ENCODE measurements at places on chromosomes 3 and 15. TPM values are rescaled to one million over a fixed set of nuclear protein-coding genes. Genes with fewer than 3 reads are reported as not detected.

Gene TRA2B
- total RNA-seq = 98.1 TPM

Gene CLSTN2
- 1.8 TPM for total RNA-seq

Gene EPB42
- total RNA-seq = 1.3 TPM

Gene NCKIPSD
- 46.7 TPM for total RNA-seq

Gene ULK4
- total RNA-seq = 12.9 TPM

Gene MYH15
- total RNA-seq = 0.37 TPM

Gene BFSP2
- total RNA-seq = not detected

Gene CCRL2
- 5.2 TPM for total RNA-seq

Gene RASGRP1
- 0.29 TPM for total RNA-seq

Gene IL17RD
- total RNA-seq = 1.3 TPM

Gene GP9
- not detected for total RNA-seq

- H3K27ac ChIP-seq = no peak overlapping the region
- H3K4me1 ChIP-seq = peaks cover 75% of the 10 kb centered on the region
- no peak overlapping the region for H3K4me3 ChIP-seq
- DNase-seq = no peak
- H3K27me3 ChIP-seq = no peaks in the 10 kb centered on the region
These were observed 21.5 kb downstream of the CYFIP1 start for GRCh38 chr15:22958487-22959280.

- H3K4me1 ChIP-seq = no peaks in the 10 kb centered on the region
- no peak overlapping the region for H3K27ac ChIP-seq
- DNase-seq = no peak
- H3K4me3 ChIP-seq = no peak overlapping the region
These were observed 81.9 kb upstream of the PTX3 start for GRCh38 chr3:157354722-157355121.

- H3K27ac ChIP-seq = no peak overlapping the region
- H3K4me1 ChIP-seq = no peaks in the 10 kb centered on the region
- no peak overlapping the region for H3K4me3 ChIP-seq
- no peaks in the 10 kb centered on the region for H3K36me3 ChIP-seq
These were observed 187.5 kb downstream of the DOCK3 start for GRCh38 chr3:50862221-50862620.

DNA sequence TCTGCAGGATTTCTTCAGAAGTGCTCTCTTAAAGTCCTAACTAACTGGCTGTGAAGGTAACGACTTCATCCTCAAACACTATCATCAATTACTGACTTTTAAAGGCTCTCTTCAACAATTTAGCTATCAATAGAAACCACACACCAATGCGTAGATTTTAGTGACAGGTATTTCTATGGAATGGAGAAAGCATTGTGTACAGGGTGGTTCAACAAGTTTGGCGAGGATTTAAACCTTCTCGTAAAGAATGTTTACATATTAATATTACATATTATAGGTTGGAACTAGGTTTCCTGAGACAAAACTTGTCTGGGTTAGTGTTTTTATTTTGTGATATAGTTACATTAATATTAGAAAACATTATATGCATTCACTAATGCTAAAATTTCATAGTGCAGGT, 233.6 kb downstream of the CHL1 start:
- no peaks in the 10 kb centered on the region for H3K36me3 ChIP-seq
- no peak overlapping the region for H3K4me3 ChIP-seq
- no peak for DNase-seq
- no peak overlapping the region for H3K27ac ChIP-seq

- H3K4me1 ChIP-seq = no peaks in the 10 kb centered on the region
- no peak overlapping the region for H3K27ac ChIP-seq
- H3K4me3 ChIP-seq = no peak overlapping the region
- H3K36me3 ChIP-seq = no peaks in the 10 kb centered on the region
These were observed 262.6 kb upstream of the ZNF385D start for GRCh38 chr3:22013641-22014040.

- DNase-seq = no peak
- H3K36me3 ChIP-seq = no peaks in the 10 kb centered on the region
- H3K27me3 ChIP-seq = no peaks in the 10 kb centered on the region
- H3K4me1 ChIP-seq = no peaks in the 10 kb centered on the region
These were observed 50.7 kb downstream of the LINGO1 start for GRCh38 chr15:77581896-77582569.

- H3K36me3 ChIP-seq = no peaks in the 10 kb centered on the region
- DNase-seq = no peak
- H3K4me1 ChIP-seq = peaks cover 28% of the 10 kb centered on the region
These were observed 20.9 kb downstream of the OSBPL10 start for GRCh38 chr3:31959951-31960792.

GRCh38 chr15:83549623-83550022, 102.5 kb downstream of the SH3GL3 start:
- H3K4me1 ChIP-seq = no peaks in the 10 kb centered on the region
- DNase-seq = no peak
- H3K4me3 ChIP-seq = no peak overlapping the region
- no peaks in the 10 kb centered on the region for H3K36me3 ChIP-seq
- no peaks in the 10 kb centered on the region for H3K27me3 ChIP-seq
- H3K27ac ChIP-seq = no peak overlapping the region

DNA sequence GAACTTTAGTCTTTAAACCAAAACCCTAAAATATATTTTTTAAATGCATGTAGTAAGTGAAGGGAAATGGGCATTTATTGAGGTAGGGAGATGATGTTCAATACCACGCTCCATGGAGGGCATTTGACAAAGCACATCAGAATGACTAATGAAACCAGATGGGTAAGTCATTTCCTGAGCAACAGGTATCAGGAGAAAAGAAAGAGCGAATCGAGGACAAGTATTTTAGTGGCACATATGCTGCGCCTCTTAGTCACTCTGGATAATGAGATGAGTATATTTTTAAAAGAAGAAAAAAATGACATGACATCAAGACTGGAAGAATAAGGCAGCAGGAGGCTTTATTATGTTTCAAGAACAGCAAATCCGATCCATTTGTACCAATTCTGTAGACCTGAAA, 129.0 kb upstream of the ARHGEF3 start:
- DNase-seq = no peak
- H3K27ac ChIP-seq = no peak overlapping the region
- H3K4me3 ChIP-seq = no peak overlapping the region
- H3K27me3 ChIP-seq = no peaks in the 10 kb centered on the region
- no peaks in the 10 kb centered on the region for H3K36me3 ChIP-seq

DNA sequence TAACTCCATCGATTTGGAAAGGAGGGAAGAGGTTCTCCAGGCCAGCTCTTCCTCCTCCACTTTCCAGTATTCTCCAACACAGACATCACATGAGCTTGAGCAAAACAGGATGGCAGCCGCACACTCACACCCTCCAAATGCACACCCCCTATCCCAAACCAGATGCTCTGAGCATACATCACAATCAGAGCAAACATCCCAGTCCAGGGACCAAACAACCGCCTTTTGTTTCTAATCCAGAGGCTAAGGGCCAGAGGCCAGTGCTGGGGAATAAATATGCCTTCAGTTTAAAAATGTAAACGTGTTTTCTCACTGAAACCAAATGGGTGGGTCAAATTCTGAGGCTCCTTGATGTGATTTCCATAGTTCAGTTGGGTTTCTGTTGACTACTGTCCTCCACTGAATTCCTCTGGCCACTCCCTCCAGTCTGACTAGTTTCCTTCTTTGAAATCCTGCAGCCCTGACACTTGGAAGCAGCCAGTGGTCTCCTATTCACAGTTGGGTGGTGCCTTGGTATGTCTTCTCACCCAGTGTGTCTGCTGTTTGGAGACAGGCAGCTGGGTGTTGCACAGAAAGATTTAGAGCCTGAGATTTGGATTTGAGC, 19.2 kb upstream of the MFGE8 start:
- DNase-seq = peak; percentile 42
- no peaks in the 10 kb centered on the region for H3K36me3 ChIP-seq
- H3K27ac ChIP-seq = no peak overlapping the region
- no peaks in the 10 kb centered on the region for H3K27me3 ChIP-seq
- no peaks in the 10 kb centered on the region for H3K4me1 ChIP-seq
- no peak overlapping the region for H3K4me3 ChIP-seq

DNA sequence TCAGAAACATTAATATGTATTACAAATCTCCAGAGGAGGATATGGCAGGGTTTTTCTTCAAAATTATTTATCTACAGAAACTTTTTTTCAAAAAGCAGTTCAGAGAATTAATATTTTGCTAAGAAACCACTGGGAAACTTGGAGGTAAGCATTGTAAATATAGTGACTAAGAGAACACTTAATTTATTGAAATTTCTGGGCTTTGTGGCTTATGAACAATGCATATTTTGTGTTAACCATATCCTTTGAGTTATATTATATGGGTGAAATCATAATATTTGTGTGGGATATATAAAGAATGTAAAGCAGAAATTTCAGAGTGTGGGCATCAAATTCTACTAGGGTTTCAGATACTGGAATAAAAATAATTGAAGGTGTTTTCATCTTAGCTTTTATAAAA, 1059.2 kb downstream of the ZPLD1 start:
- no peak overlapping the region for H3K4me3 ChIP-seq
- no peaks in the 10 kb centered on the region for H3K36me3 ChIP-seq
- DNase-seq = no peak
- no peaks in the 10 kb centered on the region for H3K27me3 ChIP-seq
- H3K27ac ChIP-seq = no peak overlapping the region

DNA sequence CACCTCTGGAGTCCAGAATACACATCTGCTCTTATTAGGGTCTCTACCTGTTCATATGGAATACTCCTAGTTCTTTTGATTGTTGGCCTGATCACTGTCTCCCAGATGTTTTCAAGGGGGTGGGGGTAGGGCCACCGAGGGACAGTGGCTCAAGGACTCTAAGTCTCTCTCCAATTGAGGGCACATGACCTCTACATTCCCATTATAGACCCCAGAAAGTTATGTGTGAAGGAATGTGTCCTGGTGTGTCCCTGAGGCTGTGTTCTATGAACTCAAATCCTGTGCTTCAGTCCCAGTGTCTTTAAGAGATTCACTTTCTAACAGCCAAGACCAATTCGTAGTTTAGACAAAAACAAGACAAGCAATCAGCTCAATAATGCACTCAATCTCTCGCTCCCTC, 357.4 kb downstream of the ERC2 start:
- no peak overlapping the region for H3K4me3 ChIP-seq
- H3K27me3 ChIP-seq = no peaks in the 10 kb centered on the region
- no peaks in the 10 kb centered on the region for H3K4me1 ChIP-seq
- no peak for DNase-seq
- H3K27ac ChIP-seq = no peak overlapping the region
- no peaks in the 10 kb centered on the region for H3K36me3 ChIP-seq

- no peaks in the 10 kb centered on the region for H3K27me3 ChIP-seq
- no peak for DNase-seq
- H3K27ac ChIP-seq = no peak overlapping the region
- H3K4me1 ChIP-seq = no peaks in the 10 kb centered on the region
- no peak overlapping the region for H3K4me3 ChIP-seq
- no peaks in the 10 kb centered on the region for H3K36me3 ChIP-seq
These were observed 123.3 kb upstream of the GRM7 start for GRCh38 chr3:6737630-6738029.

DNA sequence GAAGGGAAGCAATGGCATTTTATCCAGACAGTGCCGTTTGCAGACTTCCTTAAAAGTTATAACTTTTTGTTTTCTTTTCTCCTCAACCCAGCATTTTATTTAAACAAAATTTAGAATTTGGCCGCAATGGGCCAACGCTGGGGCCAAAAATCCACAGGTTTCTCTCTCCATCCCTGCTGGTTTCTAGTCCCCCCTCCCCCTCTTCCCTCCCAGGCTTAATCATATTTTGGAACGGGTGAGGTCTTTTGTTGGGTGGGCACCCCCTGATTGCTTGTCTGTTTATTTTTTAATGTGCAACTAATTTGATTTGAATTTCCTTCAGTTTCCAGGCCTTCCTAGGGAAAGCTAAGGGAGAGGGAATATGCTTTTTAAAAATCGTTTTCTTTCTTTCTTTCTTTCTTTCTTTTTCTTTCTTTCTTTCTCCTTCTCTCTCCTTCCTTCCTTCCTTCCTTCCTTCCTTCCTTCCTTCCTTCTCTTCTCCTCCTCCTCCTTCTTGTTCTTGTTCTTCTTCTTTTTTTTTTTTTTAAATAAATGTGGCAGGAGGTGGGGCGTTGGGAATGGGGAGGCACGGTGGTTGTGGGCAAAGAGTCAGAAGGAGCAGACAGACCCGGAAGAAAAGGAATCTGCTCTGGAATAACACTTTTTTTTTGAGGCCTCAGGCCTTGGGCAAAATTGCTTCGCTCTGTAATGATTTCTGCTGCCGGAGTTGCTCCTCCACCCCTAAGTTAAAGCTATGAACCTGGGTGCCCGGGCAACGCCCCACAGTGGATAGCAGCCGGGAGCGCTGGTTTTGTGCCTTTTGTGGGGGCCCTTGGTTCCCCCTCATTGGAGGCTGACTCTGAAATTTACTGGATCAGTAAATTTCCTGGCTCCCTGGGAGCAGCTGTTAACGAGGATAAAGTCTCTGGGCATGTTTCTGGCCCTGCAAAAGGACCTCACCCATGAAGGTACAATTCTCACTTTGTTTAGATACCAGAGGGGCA, 1.9 kb downstream of the FNDC3B start:
- H3K4me3 ChIP-seq = peak overlapping the region; percentile 76
- peaks cover 58% of the 10 kb centered on the region for H3K4me1 ChIP-seq
- DNase-seq = peak; percentile 69
- H3K27me3 ChIP-seq = no peaks in the 10 kb centered on the region
- H3K36me3 ChIP-seq = no peaks in the 10 kb centered on the region
- peak overlapping the region; percentile 97 for H3K27ac ChIP-seq

- no peak overlapping the region for H3K4me3 ChIP-seq
- H3K4me1 ChIP-seq = no peaks in the 10 kb centered on the region
- DNase-seq = peak; percentile 78
These were observed 71.0 kb downstream of the ADAMTS7 start for GRCh38 chr15:78739996-78740903.

- no peak for DNase-seq
- H3K27ac ChIP-seq = no peak overlapping the region
- H3K36me3 ChIP-seq = no peaks in the 10 kb centered on the region
- H3K4me3 ChIP-seq = no peak overlapping the region
- H3K4me1 ChIP-seq = no peaks in the 10 kb centered on the region
- no peaks in the 10 kb centered on the region for H3K27me3 ChIP-seq
These were observed 317.7 kb upstream of the TLE3 start for GRCh38 chr15:70415398-70415797.

DNA sequence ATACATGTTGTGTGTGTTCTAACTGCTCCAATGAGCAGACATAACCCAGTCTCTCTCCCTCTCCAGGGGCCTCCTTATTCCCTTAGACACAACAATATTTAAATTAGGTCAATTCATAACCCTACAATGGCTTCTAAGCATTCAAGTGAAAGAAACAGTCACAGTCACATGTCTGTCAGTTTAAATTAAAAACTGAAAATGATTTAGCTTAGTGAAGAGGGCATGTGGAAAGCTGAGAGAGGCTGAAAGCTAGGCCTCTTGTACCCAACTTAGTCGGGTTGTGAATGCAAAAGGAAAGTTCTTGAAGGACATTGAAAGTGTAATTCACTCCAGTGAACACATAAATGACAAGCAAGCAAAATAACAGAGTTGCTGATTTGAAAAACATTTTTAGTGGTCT, 1519.6 kb downstream of the OTOL1 start:
- no peak overlapping the region for H3K4me3 ChIP-seq
- H3K27ac ChIP-seq = no peak overlapping the region
- DNase-seq = no peak

GRCh38 chr3:28973609-28974008, 307.3 kb upstream of the RBMS3 start:
- no peaks in the 10 kb centered on the region for H3K27me3 ChIP-seq
- no peaks in the 10 kb centered on the region for H3K36me3 ChIP-seq
- H3K4me1 ChIP-seq = no peaks in the 10 kb centered on the region
- no peak overlapping the region for H3K4me3 ChIP-seq
- H3K27ac ChIP-seq = no peak overlapping the region

GRCh38 chr3:101936419-101937356, 87.4 kb downstream of the NFKBIZ start:
- no peaks in the 10 kb centered on the region for H3K36me3 ChIP-seq
- peaks cover 12% of the 10 kb centered on the region for H3K4me1 ChIP-seq
- peak; percentile 40 for DNase-seq
- no peak overlapping the region for H3K27ac ChIP-seq
- no peak overlapping the region for H3K4me3 ChIP-seq
- no peaks in the 10 kb centered on the region for H3K27me3 ChIP-seq
